Stimulated activated CD8-positive, alpha-beta memory T cell treated with anti-CD3 and anti-CD28 coated beads, Interleukin-4, amount 100 ng/mL, for 1 hour (primary cell): ENCODE measurements at places on chromosomes 3 and 15.

DNA sequence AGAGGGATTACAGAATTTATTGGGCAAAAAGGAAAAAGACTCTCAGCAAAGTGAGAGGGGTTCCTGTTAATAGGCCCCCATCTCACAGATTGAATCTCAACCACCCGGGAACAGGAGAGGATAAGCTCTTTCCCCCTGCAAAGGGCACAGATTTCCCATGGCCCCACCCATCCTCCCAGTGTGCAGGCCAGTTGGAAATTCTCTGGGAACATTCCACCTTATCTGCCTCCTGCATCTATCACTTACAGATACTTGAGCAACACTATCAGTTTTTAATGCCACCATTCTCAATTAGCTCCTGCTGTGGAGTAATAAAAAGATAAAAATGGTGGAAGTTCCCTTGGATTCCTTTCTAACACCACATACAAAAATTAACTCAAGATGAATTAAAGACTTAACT is 350.0 kb upstream of the BCHE start:
- no peak for DNase-seq

GRCh38 chr3:126858887-126859286 is 124.0 kb upstream of the PLXNA1 start:
- no peak for DNase-seq

GRCh38 chr3:14324224-14324944 is 78.0 kb upstream of the SLC6A6 start:
- DNase-seq: no peak

GRCh38 chr3:81884791-81885190 is 123.3 kb upstream of the GBE1 start:
- no peak for DNase-seq
